ENCODE measurements at places on chromosomes 2 and 18.

- DNase-seq, result no peak
These were observed 67.0 kb downstream of the DGKD start for GRCh38 chr2:233421091-233421816.

DNA sequence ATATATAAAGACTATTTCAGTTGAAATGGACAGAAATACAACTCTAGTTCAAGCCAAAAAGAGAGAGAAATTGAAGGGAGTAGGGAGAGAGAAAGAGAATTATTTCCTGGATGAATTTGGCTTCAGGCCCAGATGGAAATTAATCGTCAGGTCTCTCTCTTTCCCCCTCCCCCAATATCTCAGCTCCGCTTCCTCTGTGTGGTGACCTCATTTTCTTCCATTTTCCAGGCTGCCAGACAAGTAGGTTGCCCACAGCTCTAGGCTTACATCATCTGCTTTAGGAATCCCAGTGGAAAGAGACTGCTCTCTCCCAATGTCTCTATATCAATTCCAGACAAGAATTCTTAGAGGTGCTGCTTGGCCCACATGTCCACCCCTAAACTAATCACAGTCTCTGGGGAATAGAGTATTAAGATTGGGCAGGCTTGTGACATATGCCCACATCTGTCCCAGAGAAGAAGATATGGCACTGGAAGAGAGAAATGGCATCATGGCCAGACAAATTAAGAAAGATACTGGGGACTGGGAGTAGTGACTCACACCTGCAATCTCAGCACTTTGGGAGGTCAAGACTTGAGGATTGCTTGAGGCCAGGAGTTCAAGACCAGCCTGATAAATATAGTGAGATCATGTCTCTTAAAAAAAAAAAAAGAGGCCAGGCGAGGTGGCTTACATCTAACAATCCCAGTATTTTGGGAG lies 37.2 kb upstream of the CFAP36 start:
- no peak for DNase-seq

DNA sequence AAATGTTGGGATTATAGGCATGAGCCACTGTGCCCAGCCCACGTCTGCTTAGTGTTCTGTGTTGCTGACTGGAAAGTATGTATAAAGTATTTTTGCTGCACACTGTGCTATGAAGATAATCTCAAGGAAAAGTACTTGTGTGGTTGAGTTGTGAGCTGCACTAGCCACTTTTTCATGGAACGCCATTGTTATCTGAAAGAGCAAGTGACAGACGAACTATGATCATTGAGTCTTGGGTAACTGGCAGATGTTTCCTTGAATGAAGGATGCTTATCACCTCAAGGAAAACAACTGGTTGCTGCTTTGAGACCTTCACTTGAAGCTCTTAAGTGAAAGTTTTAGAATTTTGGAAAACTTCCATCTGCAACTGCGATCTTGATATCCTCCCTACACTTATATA lies 82.2 kb upstream of the KCTD1 start:
- DNase-seq, result no peak

- DNase-seq, result no peak
These were observed 207.8 kb downstream of the CYP26B1 start for GRCh38 chr2:71939588-71940535.

DNA sequence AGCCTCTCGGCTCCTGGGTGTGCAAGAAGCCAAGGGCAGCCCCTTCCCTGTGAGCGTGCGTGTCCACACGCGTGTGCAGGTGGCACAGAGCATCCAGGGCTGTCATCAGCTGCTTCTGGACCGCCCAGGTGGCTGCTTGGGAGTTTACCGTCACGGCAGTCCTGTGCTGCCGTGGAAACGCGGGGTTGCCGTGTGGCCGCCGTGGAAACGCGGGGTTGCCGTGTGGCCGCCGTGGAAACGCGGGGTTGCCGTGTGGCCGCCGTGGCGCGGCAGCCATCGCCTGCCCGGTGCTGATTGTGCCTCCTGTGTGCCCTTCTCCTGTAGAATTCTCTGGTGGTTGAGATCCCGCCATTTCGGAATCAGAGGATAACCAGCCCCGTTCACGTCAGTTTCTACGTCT lies 71.4 kb downstream of the NFATC1 start:
- DNase-seq, result no peak

DNA sequence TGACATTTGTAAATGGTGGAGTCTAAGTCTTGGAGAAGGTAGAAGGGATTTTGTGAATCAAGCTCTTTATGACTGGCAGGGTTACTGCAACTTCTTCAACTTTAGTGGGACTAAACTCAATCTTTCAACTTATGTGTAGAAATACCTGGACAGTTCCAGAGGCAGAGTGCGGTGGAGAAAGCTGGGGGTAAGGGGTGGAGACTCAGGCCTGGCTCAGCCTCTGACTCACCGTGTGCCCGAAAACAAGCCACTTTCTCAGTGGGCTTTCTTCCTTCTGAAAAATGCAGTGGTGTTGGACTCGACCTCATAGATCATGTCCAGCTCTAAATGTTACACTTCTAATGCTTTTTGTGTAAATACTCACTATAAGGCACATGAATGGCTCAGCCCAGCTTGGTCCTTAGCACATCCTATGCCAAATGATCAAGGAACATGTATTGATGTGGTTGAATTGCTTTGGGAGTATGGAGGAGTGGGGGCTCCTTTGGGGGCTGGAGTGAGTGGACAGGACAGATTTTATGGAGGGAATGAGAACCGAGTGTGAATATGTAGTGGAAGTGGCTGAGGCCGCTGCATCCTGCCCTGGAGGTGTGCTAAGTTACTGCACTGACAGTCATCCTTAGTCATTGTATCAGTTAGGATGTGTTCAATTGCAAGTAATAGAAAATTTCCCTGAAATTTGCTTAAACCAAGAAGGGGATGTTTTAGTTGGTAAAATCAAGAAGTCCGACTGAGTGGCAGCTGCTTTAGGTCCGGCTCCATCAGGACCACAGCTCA lies 32.2 kb upstream of the IGFBP5 start:
- DNase-seq, result no peak

DNA sequence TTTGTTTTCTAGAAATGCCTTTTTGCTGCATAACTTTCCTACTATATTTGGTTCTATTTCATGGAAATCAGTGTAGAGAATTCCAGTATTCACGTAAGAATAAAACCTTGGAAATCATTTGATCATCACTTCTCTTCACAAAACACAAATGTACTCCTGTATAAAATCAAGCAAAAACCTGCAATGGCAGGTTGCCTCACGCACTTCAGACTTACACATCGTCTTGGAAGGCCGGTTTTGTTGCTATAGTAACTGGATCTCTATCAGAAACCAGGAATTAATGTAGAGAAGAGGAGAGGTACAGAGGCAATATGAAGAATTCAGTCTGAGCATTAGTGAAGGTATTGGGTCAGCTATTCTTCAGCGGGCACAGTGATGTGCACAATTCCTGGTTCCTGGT lies 370.7 kb upstream of the CYRIA start:
- no peak for DNase-seq

Measured in BJ (cell line).